ENCODE measurements at places on chromosomes 7 and 10.

DNA sequence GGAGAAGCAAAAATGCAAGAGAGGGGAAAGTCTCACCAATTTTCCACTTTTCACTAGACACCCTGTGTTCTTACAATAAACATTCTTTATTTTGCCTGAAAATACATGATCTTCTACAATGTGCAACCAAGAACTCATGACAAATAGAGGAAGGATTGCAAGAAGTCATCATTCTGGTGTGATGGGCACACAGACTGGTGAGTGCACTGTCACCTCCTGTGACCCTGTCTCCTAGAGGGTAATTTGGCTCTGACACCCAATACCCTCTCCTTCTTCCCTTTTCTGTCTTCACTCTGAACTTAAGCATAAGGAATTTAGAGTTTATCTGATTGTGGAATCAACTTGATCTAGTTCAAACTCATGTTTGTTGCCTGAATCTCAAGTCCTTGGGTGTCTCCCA lies 153.7 kb downstream of the SH2D4B start:
- DNase-seq = no peak

DNA sequence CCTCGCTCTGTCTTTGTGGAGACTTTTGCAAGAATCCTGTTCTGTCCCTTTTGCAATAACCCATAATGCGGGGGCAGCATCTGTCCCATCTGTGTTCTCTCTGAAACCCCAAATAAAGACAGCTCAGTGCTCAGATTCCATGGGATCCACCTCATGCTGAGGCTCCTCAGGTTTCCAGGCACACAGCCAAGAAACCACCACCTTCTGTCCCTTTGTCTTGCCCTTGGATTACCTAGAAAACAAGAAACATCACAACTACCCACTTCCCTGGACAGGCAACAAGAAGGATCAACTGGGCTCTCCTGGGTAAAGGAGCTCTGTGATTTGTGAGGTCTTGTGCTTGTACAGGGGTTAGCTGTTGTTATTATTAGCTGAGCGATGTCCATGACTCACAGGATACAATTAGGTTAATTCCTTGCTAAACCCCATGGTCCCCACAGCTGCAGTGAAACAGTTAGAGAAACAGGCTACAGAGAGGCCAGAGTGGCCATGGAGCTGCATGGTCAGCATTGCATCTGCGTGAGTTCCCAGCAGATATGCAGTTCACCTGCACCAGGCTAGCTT lies 50.2 kb downstream of the CXCL12 start:
- DNase-seq = no peak

- DNase-seq = no peak
Measured at GRCh38 chr7:31087351-31087750, 35.2 kb downstream of the ADCYAP1R1 start.

- DNase-seq = no peak
Measured at GRCh38 chr7:18494821-18495408, 634 bp upstream of the HDAC9 start.

- no peak for DNase-seq
Measured at GRCh38 chr7:141551094-141551781, at the start of gene AGK. TSS of gene AGK (plus strand) at chr7:141551410. CDS start at chr7:141555467, 4,057 bp downstream.

DNA sequence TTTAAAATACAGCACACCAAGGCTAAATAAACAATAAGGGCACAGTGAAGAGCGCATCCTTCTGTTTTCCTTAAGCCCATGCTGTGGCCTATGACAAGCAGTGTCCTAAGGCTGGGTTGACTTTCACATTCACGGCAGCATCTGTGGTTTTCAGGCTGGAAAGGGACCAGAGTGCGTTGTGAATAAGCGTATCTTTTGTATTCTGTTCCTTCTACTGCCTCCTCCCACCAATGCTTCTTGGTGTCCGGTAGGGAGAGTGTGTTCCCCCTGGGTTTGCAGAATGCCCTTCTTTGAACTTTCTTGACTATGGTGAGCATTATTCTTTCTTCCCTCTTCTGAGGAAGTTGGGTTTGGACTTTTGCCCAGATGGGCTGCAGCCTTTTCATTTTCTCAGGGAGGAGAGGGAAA lies 73.6 kb downstream of the ABCA13 start:
- no peak for DNase-seq

DNA sequence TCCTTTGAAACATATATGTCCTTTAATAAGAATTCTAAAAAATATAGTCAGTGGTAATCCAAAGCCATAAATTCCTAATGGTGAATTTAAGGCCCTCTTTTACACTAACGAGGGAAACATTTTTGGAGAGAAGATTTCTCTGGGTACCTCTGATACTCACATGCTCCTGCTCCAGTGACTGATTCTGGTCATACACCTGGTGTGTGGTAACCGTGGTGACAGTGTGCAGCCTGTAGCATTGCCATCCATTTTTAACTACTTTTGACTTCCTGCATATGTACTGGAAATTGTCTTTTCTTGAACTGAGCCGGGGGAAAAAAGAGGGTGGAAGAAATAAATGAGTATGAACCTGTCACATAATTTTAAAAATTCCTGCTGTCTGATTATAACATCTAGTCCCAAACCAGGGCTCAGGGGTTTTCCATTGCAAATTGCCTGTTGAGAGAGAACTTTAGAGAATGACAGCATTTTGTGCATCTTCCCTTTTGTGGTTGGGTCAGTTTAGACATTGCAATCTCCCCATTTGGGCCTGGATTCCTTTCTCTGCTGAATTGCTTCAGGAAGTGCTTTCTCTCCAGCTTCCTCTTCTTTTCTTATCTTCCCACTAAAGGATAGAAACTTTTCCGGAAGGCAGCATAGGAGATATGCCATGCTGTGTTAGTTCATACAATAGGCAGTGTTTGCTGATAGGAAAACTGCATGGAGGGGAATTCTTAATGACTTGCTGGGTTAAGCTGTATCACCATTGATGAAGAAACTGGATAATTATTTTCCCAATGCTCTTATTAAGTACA lies 125.5 kb downstream of the GRM3 start:
- DNase-seq = no peak

DNA sequence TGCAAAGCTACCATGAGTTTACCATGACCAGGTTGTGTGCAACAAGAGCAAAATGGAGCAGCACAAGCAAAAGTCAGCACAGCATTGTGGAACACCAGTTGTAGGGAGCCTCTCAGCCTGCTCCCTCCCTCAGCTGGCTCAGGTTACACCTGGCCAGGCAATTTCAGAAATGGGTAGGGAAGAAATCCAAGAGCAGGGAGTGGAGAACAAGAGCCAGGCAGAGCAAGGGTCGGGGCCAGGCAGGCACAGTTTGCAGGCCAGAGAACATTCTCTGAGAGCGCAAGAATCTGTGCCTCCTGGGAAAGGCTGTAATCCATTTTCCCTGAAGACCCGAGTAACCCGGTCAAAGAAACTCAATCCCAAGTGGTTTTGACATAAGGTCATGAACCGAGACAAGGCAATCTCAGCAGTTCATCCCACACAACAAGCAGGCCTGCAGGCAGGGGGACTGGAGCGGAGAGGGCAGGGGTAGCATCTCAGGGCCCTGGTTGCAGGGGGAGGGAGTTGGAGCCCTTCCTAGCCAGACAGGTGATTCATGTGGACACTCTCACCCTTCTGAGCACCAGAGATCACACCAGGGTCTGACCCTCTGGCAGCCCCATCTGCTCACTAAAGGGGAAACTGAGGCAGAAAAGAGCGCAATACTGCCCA lies 258.4 kb downstream of the PLXNA4 start:
- no peak for DNase-seq

Data from esophagus muscularis mucosa (tissue), 4 donors.